Left renal cortex interstitium (tissue), 4 donors: ENCODE measurements at places on chromosomes 7 and 10.

DNA sequence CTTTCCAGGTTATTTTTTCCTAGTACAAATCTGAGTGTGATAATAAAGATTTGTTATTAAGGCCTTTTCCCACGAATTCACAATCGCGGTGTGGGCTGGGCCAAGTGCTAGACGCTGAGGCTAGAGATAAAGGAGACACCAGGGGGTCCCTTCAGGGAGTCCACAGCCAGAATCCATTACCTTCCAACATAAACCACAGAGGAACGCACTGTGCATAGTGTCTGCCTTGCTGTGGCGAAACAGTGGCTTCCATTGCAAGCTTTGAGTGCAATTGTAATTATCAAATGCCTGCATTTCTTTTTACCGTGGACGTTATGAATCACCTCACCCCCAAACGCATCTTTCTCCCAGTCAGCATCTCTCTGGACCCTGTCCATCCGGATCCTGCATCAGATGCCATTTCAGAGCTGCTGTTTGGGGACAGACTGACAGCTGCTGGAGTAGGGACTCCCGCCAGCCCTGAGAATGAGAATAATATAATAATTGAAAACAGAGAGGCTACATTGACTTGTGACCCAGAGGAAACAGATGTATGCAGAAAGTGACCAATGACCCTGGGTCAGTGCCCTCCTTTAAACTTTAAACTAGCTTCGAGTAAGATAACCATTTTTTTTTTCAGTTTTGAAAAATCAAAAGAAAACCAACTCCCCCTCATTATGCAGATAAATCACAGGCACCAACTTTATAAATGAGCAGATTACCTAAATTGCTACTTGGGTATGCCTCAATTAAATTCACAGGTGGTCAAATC is 456.2 kb upstream of the NRP1 start:
- DNase-seq = no peak

DNA sequence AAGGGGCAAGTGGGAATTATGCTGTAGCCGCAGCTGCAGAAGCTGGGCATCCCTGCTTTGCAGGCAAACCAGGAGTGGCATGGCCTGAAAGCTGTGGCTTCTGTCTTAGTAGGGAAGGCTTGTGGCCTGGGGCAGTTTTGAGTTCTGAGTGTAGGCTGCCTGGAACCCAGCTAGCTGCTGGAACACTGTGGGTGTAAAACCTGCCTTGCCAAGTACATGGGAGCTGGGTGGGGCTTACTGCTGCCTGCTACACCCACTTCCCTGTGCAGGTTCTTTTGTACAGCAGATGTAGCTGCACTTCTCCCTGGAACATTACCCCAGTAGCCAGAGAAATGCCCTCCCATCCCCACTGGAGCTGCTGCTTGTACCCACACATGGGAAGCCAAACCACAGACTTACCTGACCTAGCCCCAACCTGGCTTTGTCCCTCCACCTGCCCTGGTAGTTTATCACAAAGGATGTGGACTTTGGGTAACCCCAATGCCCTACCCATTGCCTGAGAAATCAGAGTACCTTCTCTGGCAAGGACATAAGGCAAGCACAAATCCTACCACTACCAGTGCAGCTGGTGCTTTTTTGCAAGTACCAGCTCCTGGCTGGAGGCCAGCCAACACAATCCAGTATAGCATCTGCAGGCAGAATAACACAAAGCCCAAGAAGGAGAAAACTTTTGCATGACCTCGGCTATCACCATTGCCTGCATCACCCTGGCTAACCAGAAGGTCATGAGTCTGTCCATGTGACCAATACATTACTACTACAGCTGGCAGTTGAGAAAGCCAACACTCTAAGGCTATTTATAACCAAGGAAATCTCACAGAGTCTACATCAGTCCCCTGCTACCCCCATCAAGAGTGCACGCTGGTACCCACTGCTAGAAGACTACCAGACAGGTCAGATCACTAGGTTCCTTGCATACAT is 26.5 kb upstream of the PPP1R3A start:
- no peak for DNase-seq

GRCh38 chr7:149868623-149869290 is 5.0 kb upstream of the ATP6V0E2 start:
- no peak for DNase-seq

DNA sequence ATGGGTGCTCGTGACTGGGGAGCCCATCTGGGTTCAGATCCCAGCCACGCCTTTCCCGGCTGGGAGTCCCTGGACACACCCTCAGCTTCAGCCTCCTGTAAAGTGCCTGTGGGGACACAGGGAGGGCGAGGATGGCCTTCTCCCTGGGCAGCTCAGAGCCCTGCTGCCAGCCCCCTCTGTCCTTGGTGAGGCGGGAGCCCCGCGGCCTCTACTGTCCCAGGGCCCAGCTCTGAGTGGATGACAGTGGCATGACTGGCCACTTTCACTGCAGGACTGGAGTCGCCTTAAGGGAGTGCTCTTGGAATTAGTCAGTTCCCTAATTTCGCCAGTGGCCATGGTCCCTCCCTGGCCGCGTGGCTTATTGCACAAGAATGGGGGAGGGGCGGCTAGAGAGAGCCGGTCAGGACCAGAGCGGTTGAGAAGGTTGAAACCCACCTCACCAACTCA is 4.6 kb downstream of the BRI3 start:
- no peak for DNase-seq

- no peak for DNase-seq
Measured at GRCh38 chr7:133977409-133978274, 149.5 kb upstream of the LRGUK start.

GRCh38 chr7:91405092-91405788 is 141.0 kb downstream of the FZD1 start:
- DNase-seq = no peak

DNA sequence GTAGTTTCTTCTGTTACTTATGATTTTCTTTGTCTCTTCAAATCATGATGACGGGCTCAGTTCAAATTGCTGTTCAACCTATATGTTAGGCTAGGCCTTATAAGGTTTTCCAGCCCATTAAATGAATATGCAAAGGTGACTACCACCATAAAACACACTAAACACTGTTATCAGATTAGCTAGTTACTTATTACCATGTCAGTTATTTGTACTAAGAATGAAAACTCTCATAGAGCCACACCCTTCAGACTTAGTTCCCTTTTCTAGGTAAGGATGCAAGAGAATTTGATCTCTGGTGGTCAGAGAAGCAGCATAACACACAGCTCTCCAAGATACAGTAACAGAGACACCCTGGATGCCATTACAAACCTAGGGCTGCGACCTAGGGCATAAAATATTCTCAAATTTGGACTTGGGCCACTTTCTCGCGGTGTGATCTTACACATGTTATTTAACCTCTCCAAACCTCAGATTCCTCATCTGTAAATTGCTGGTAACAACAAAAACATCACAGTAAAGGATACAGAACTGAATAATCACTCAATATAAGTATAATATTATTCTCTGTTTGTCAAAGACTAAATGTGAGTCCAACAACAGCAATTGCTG is 35.6 kb downstream of the ANKMY2 start:
- DNase-seq = no peak

- no peak for DNase-seq
Measured at GRCh38 chr10:100995181-100995580, 4.4 kb upstream of the LZTS2 start.

DNA sequence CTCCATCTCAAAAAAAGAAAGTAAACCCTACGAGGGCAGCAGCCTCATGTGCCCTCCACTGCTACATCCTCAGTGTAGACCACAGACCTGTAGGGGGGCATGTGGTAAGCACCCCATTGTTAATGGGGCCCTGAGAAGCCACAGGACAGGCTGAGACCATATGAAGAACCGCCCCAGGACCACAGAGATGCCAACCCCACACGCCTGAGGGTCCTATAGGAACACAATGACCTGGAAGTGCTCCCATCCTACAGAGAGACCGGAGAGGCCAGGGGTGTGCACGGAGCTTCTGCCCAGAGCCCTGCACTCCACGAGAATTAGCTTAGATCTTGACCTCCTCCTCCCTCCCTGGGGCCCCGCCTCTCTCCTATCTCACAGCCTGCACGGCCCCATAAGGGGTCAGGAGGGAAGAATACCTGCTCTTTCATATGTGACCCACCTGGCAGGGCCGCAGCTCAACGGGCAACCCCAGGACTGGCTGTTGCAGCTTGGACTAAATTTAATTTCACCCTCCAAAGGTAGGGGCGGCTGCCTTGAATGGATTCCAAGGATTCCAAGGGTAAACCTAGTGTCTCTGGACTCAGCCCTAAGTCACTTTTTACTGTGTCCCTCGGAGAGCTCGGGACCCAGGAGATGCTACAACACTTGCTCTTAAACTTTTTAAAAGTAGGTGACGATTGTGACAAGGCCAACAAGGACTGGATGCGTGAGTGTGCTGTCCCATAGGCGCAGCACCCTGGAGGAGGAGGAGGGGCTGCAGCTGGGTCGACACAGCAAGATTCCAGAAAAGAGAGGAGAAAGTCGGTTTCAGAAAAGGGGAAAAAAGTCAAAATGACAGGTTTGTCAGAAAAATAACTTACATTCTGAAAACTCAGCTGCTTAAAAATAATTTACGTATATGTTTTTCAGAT is 24.2 kb downstream of the PRKAG2 start:
- DNase-seq = no peak

- DNase-seq = no peak
Measured at GRCh38 chr10:113045147-113046055, 95.4 kb downstream of the TCF7L2 start.

GRCh38 chr7:17095931-17096330 is 202.5 kb upstream of the AHR start:
- DNase-seq = no peak

DNA sequence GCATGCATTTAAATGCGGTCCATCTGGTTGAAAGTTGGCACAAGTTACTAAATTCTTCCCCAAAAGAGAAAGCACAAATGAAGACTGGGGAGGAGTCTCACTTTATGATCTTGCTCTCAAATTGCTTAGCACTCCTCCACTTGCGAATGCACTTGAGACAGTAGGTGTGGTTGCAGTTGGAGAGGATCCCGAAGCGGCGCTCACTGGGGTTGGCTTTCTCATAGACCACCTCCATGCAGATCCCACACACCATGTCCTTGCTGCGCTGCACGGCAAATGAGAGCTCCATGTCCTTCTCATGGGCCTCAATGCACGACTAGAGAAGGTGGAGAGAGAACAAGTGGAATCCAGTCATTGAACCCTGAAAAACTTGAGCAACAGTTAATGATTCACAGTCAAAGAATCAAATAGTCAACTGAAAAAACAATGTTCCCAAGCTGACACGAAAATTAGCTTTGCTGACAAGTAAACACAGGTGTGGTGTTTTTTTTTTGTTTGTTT is 22.7 kb downstream of the MKRN1 start:
- no peak for DNase-seq

GRCh38 chr7:128398016-128398840 is 11.6 kb downstream of the IMPDH1 start:
- DNase-seq = no peak

DNA sequence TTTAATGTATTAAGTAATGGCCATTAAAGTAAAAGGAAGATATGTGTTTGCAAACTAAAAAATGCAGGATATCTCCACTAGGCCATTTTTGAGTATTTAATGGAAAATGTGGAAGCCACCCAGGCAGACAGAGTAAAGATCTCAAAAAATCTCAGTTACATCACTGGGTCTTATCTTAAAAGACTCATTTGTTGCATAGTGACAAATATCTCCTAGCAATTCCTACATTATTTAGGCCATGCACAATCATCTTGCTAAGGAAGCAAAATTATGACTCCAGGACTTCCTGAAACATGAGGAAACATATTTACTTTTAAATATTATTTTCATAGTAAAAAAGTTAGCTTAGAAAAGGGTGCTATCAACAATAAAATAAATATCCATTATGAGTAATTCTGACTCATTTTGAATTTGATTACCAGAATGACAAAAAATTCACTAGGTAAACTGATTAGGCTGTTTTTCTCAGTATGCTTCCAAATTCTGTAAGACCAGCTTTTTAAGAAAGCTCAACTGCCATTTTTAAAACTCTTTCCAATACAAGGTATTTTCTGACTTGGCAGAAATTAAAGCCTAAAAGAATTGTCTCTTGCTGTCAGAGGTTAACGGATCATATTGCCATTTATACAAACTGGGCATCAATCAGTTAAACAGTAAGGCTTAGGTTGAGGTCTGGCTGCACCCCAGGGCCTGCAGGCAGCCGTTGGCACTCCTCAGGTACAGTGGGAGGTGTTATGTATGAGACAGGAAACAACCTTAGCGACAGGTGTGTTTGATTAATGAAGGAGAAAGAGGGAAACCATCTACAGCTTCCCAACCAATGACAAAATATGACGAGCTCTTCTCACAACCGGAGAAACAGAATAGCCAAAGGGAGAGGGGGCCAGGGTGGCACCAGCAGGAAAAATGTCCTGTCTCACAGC is 31.8 kb downstream of the PCLO start:
- no peak for DNase-seq

DNA sequence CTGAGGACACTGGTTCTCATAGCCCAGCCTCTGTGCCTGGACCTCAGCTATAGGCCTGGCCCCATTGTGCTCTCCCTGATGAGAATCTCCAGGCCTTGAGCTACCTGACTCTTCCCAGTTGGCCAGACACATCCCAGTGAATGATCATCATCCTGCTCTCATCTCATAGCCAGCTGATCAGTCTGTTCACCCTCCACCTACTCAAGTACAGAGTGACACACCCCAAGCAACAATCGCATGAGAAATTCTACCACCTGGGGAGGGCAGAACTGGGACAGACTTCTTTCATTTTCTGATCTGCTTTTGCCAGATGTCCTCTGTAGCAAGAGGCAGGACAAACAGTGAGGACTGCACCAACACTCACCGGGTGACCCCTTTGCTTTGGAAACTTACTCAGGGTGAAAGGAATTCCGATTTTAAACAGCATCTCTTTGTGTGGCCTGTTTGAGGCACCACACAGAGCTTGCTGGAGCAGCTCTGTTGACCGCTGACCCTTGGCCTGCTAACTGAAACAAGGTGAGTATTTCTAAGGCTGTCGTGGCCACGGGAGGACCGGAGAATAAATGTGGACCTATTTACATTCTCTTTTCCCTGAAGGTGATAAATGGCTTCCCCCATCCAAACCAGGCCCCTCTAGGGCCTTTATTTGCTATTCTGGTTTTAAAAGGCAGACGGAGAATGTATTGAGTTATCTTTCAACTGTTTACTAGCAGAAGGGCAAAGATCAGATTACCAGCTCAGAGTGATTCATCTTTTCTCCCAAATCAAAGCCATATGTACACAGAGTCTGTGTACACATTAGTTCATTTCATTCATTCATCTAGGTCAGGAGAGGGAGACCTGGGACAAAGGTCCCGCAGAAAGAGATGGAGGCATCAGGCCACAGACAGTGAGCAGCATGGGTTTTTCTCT is 181.4 kb upstream of the TNS3 start:
- no peak for DNase-seq

- no peak for DNase-seq
Measured at GRCh38 chr7:55343002-55343781, 21.9 kb upstream of the LANCL2 start.
